GM23248 (cell line): ENCODE measurements at places on chromosomes 1 and 21. TPM values are rescaled to one million over a fixed set of nuclear protein-coding genes. Genes with fewer than 3 reads are reported as not detected.

Gene GLIS1
- total RNA-seq: 0.22 and 1.0 TPM in 2 replicates

Gene PLA2G2C
- total RNA-seq: not detected in 2 replicates

GRCh38 chr1:59506952-59507351 lies 210.1 kb downstream of the FGGY start:
- no peaks in the 10 kb centered on the region for H3K27me3 ChIP-seq
- H3K4me1 ChIP-seq: peaks cover 28% of the 10 kb centered on the region
- H3K27ac ChIP-seq: peak overlapping the region; percentile 78
- DNase-seq: peak; percentile 86

GRCh38 chr1:202343652-202344349 lies 2.1 kb upstream of the UBE2T start:
- no peaks in the 10 kb centered on the region for H3K27me3 ChIP-seq
- H3K4me1 ChIP-seq: peaks cover 4% of the 10 kb centered on the region; the same call in 1 of the 2 replicates
- peak; percentile 73 for DNase-seq
- H3K36me3 ChIP-seq: no peaks in the 10 kb centered on the region

DNA sequence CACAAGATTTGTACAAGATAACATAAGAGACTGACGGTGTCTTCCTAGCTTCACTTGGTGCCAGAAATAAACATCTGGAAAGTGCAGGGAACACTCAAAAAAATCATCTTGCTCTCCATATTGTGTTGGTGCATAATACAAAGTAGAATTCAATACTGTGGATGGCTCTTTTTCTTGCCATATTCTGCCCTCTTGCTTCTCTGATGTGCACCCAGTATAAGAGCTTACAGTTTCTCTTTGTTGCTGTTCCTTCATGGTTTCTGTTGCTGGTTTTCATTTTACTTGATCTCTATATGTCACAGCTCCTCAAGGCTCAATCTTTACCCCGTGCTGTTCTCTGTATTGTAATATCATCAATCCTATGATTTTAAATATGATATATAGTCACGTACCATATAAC lies 528.5 kb upstream of the ZP4 start:
- H3K27me3 ChIP-seq: no peaks in the 10 kb centered on the region
- DNase-seq: no peak
- H3K27ac ChIP-seq: no peak overlapping the region
- H3K4me1 ChIP-seq: no peaks in the 10 kb centered on the region

DNA sequence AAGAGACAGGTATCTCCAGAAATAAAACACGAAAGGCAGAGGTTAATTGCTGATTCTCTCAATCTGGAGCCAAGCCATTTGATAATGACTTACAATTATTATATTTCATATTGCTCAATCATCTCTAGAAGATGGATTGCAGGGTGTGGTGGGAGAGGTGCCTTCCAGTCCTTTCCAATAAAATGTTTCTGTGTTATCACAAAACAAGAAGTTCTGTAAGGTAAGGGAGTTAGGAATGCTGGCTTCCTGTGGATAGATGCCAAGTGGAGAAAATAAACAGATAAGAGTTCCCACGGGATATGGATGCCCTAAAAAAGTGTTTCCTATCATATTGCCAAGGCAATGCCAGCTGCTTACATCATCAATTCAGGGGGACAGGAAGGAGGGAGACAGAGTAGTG lies 7.2 kb upstream of the CCN1 start:
- 0 out of 2 replicates have a peak overlapping the region, but pooled peaks have one; percentile 10 for H3K27ac ChIP-seq
- H3K36me3 ChIP-seq: peaks cover 16% of the 10 kb centered on the region
- H3K27me3 ChIP-seq: no peaks in the 10 kb centered on the region
- peak overlapping the region; percentile 15; the same call in 1 of the 2 replicates for H3K4me3 ChIP-seq

DNA sequence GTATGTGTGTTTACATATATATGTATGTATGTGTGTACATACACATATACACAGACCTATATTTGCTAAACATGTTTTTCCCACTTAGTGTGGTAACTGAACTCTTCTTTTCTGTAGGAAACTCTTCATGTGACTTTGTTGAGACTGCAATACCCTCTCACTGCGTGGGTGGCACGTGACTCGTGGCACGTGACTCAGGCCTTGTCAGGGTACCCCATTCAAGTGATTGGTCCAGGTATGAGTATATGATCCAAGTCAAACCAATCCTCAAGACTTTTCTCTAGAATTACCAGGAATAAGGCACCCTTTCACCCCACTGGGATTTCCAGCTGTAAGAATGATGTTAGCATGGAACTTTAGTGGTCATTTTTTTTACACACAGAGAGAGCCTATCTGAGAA lies 149.2 kb upstream of the KCNK2 start:
- H3K27me3 ChIP-seq: no peaks in the 10 kb centered on the region
- no peak overlapping the region for H3K4me3 ChIP-seq
- no peaks in the 10 kb centered on the region for H3K36me3 ChIP-seq
- H3K27ac ChIP-seq: no peak overlapping the region

- H3K36me3 ChIP-seq: no peaks in the 10 kb centered on the region
- H3K4me1 ChIP-seq: no peaks in the 10 kb centered on the region
- DNase-seq: no peak
- H3K27ac ChIP-seq: no peak overlapping the region
Observed at GRCh38 chr1:3914331-3914851, 14.3 kb upstream of the C1orf174 start.
